Stimulated activated CD8-positive, alpha-beta memory T cell treated with anti-CD3 and anti-CD28 coated beads, Interleukin-2, amount 100 ng/mL, for 48 hours (primary cell): ENCODE measurements at places on chromosomes 1 and 21.

GRCh38 chr1:58573138-58573537 lies 3.9 kb downstream of the TACSTD2 start:
- no peak for DNase-seq

- DNase-seq = no peak
Measured at GRCh38 chr1:13664451-13664850, 35.5 kb upstream of the PRDM2 start.

GRCh38 chr1:243982447-243983018 lies 68.5 kb upstream of the ZBTB18 start:
- DNase-seq = no peak

GRCh38 chr1:75135573-75136194 lies 1.5 kb downstream of the LHX8 start:
- DNase-seq = no peak
